Cerebellum (tissue), 4 donors: ENCODE measurements at places on chromosomes 2 and 18. TPM values are rescaled to one million over a fixed set of nuclear protein-coding genes. Genes with fewer than 3 reads are reported as not detected.

DNA sequence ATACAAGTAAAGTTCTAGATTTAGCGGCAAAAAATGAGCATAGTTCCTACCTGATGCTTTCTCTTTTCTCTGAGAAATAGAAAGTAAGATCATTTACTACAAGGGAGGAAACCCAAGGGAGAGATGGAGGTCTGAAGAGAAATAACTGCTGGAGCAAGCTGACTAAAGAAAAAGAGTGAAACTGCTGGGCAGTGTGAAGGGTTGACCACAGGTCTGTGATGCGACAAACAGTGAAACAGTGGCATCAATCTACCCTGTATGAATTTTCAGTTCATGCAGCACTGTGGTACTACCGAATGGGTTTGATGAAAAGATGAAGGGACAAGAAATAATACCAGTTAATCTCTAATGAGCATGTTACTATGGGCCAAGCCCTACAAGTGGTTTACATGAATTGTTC is 52.2 kb downstream of the CUL3 start:
- no peak for DNase-seq

Gene ABCB6
- 35.4 TPM for total RNA-seq

DNA sequence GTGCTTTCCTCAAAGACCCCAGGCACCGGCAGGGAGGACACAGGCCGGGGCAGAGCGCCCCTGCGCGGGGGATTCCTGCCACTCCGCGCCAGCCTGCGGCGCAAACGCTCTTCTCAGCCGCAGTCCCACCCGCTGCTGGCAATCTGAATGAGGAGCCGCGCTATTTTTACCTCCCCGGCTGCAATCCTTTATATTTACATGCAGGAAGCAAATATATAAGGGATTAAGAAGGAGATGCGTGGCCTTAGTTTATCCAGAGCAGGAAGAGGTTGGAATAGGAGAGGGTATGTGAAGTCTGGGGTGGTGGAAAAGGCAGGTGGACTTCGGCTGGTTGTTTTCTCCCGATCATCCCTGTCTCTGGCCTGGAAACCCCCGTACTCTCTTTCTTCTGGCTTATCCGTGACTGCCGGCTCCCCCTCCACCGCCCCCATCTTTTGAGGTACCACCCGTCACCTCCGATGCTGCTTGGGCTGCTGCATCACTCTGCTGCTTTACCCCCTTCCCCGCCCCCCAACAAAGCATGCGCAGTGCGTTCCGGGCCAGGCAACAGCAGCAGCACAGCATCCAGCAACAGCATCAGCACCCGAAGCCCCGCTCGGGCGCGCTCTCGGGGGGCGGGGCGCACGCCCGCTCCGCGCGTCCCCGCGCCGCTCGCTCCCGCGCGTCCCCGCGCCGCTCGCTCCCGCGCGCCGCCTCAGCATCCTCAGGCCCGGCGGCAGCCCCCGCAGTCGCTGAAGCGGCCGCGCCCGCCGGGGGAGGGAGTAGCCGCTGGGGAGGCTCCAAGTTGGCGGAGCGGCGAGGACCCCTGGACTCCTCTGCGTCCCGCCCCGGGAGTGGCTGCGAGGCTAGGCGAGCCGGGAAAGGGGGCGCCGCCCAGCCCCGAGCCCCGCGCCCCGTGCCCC is at the start of gene ADAM23:
Gene ADAM23, plus strand, starts transcription at position 700 of the 902 bp plus-strand sequence. CDS start 335 bp downstream, outside the sequence.
- peak; percentile 96 for DNase-seq

DNA sequence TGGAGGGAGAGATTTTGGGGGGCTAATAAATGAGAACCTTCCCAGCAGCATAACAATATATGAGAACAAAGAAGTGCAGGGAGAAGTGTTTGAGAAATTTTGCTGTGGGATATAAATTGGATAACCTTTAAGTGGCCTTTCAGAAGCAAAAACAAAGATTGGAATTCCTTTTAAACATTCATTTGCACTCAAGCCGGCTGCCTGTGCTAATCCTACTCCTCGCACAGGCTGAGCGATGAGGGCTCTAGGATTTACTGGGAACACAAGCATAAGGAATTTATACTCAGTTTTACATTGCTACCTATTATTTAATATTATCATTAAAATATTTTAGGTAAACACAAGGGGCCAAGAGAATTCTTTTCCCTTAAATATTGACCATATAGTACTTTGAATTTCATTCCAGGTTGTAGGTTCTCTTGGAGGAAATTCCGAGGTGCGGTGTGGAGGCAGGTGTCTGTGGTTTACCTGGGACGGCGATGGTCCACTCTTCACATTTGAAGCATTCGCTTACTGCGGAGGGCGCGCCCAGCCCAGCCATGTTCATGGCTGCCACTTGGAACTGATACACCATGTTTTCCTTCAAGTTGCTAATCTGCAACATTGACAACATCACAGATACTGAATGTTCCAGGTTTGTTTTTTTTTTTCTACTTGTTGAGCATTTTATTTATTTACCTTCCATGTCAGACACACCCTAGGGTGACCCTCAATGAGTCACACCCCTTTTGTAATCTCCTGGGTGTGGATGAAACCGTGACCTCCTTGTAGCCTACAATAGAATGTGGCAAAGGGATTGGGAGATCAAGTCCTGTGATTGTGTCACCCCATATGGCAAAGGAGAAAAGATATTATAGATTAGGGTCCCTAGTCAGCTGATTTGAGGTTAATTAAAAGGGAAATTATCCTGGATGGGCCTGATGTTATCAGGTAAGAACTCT is 100.1 kb downstream of the MYOM1 start:
- no peak for DNase-seq

Gene CFC1
- total RNA-seq, result 1.3 TPM

GRCh38 chr2:218860950-218861381 is 1.4 kb downstream of the WNT6 start:
- no peak for DNase-seq

DNA sequence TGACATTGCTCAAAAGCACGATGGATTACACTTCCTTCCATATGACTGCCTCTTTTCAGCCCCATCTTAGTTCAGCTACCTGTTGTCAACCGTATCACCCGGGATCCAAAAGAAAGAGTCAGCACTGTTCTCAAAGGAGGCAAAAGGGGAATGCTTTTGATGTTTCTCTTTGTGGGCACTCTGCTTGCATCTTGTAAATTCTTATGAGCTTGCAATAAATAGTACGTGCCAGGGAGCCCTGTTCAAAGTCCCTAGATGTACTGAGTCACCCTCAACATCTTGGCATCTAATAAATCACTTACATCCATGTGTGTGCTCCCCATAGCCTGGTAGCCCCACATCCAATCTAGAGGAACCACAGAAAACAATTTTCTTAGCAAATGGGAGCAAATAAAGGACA is 256.9 kb downstream of the SUCLG1 start:
- no peak for DNase-seq

Gene KCNE4
- 1.5 TPM for total RNA-seq

- peak; percentile 58 for DNase-seq
These were observed 87.2 kb downstream of the EPHA4 start for GRCh38 chr2:221484761-221485502.

DNA sequence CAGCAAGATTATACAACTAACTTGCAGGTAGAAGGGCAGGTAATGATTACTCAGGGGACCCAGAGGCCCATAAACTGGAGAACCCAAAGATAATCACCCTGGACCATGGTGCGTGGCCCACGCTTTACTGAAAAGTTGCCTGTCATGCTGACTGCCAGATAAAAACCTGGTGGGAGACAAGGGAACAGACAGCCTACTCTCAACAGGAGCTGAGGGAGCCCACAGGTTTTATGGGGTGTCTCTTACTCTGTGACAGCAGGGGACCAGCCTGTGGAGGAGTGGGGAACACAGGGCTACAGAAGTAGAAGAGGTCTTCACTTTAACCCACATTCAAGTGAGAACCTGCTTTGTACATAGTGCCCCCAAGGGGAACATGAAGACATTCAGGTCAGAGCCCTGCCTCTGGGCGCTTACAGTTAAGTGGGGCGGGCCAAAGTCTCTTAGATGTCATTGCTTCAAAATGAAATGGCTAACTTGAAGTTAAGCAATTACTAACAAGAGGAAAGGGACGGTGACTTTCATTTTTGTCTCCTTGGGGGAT is 60.4 kb downstream of the DHRS9 start:
- no peak for DNase-seq

GRCh38 chr18:46247942-46248341 is 143.8 kb downstream of the HAUS1 start:
- DNase-seq, result no peak

Gene UBE2E3
- 94.9 TPM for total RNA-seq

DNA sequence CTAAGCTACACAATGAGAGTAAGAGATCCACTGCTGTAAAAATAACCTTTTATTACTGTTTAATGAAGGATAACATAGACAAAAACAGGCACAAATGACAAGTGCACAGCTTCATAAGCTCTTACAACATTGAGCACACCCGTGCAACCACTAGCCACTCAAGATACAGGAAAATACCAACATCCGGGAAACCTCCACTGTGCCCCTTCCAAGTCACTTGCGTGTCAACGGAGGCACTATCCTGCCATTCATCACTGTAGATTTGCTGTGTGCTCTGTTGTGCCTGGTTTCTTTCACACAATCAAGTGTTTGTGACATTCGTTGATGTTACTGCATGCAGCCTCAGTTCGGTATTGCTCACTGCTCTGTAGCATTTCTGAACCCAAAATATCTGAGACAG is 292.9 kb upstream of the MYT1L start:
- DNase-seq, result no peak

Gene CRYGD
- total RNA-seq, result 1.9 TPM

Gene MROH2A
- not detected for total RNA-seq

Gene C2orf72
- total RNA-seq, result 16.1 TPM

DNA sequence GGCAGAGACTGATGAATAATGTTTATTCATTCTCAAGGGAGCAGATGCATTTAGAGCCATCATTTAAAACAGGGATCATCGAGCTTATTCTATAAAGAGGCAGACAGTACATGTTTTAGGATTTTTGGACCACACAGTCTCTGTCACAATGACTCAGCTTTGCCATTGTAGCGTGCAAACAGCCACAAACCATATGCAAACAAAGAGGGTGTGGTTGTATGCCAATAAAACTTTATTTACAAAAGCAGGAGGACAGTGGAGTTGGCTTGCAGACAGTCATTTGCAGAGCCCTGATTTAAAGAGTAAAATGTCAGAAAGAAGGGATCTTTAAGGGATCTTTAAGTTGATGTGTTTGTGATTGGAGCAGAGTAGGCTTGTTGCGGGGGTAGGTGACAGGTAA is 51.5 kb downstream of the SMIM21 start:
- DNase-seq, result no peak

Gene AGAP1
- total RNA-seq, result 68.2 TPM

DNA sequence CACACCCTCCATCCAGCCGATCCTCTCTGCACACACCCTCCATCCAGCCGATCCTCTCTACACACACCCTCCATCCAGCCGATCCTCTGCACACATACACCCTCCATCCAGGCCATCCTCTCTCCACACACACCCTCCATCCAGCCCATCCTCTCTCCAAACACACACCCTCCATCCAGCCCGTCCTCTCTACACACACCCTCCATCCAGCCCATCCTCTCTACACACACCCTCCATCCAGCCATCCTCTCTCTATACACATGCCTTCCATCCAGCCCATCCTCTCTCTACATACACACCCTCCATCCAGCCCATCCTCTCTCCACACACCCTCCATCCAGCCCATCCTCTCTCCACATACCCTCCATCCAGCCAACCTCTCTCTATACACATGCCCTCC is 83.1 kb downstream of the EIPR1 start:
- no peak for DNase-seq

- DNase-seq, result no peak
These were observed 46.5 kb downstream of the TET3 start for GRCh38 chr2:74031221-74031620.

DNA sequence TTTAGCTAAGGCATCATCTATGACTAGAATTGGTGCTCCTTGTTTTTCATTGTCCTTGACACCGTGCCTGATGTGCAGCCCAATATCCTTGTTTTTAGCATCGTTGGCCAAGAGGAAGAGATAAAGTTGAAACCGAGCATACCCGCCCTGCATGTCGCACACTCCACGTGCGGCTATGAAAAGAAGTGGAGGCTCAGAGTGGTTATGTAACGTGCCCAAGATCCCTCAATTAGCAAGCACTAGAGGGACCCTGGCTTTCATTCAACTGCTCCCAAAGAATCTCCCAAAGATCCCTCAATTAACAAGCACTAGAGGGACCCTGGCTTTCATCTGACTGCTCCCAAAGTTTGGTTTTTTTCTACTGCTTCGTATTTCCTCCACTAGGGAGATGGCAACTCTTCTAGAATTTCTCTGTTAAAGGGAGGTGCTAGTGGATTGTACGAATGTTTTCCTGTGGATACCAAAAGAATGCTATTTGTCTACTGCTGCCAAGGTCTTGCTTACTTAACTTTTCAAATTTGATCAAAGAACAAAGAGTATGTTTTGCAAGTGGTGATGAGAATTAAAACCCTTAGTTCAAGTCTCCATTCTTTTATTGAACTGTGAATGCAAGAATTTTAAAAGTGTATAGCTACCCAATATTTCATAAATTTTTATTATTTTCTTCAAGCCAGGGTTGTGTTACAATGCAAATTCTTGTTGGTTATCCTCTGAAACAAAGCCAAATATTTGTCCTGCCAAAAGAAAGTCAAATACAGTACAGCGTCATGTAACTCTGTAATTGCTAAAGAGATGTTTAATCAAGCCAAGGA is 92.1 kb downstream of the AOX1 start:
- no peak for DNase-seq

Gene OR6B2
- total RNA-seq, result not detected

DNA sequence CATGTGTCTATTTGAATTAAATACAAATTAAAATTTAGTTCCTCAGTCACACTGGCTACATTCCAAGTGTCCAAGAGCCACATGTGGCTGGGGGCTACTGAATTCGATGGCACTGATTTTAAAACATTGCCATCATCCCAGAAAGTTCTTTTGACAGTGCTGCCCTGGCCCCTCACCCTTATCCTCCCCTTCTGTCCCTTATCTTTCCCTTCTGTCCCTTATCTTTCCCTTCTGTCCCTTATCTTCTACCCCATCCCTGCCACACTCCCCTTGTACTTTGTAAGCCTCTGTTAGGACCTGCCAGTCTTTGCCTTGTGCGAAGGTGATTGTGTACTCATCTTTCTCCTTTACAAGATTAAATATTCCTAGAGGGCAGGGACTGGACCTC is 85.2 kb downstream of the DNMT3A start:
- DNase-seq, result no peak

DNA sequence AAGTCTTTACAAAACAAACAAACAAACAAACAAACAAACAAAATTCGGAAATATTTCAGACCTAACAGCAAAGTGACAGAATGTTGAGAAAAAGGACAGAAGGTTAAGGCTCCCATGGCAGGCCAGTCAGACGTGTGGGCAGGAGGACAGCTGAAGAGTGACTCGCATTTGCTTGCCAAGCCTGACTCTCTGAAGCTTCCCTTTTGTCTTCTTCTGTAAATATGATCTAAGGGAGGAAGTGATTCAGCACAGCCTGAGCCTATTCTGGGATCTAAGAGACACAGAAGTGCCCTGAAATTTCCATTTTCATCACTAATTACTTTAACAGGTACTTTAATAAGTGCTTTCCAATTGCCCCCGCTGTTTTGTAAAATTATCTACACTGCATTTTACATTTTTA is 134.0 kb upstream of the LYPD1 start:
- DNase-seq, result no peak

Gene GALR1
- 1.4 TPM for total RNA-seq
